ENCODE measurements at places on chromosomes 2 and 18. TPM values are rescaled to one million over a fixed set of nuclear protein-coding genes. Genes with fewer than 3 reads are reported as not detected.

The VWC2L gene
- polyA plus RNA-seq, result not detected

The UGT1A8 gene
- polyA plus RNA-seq, result not detected

The KIF5C gene
- 0.17 TPM for polyA plus RNA-seq

The TUBB8B gene
- not detected for polyA plus RNA-seq

The LDLRAD4 gene
- polyA plus RNA-seq, result not detected

The UGT1A5 gene
- polyA plus RNA-seq, result not detected

- no peaks in the 10 kb centered on the region for H3K36me3 ChIP-seq
- peak; percentile 94 for DNase-seq
- peaks cover 20% of the 10 kb centered on the region for H3K4me1 ChIP-seq
- H3K4me3 ChIP-seq, result no peak overlapping the region
- no peak overlapping the region for H3K27ac ChIP-seq
- H3K27me3 ChIP-seq, result no peaks in the 10 kb centered on the region
Measured at GRCh38 chr2:9805435-9806297, 37.6 kb upstream of the TAF1B start.

DNA sequence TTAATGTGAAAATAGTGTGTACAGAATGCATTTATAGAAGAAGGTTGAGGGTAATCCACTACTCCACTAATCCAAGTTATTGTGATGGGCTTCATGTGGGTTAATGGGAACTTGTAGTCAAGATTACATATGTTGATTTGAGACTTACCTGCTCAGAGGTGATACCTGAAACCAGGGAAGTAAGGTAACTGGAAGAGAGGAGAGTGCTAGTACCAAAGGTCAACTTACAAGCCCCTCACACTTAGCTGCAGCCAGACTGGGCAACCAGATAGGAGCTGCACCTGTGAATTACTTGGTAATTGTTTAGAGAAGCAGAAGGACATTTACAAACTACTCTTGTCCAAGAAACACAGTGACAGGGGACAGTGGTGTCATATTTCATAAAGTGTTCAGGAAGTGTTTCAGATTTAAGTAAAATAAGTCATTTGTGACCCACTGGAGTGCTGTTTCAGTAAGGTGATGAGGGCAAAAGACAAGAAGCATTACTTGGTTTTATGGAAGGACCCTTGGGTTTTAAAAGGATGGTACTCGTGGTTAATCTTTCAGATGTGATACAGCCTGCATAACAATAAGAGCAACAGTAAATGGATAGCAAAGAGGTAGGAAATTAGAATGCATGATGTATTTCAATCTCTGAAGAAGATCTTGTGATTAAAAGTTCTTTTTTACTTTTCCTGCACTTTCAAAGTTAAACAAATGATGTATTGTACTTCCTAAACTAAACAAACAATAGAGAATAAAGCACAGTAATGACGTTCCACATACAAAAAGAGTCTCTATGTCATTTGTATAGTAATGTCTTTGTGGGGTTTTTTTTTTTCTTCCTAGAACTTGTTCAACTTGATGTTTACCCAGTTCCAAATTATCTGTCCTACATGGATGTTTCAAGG lies 189.3 kb downstream of the PHLPP1 start:
- no peaks in the 10 kb centered on the region for H3K27me3 ChIP-seq
- H3K4me3 ChIP-seq, result no peak overlapping the region
- H3K27ac ChIP-seq, result no peak overlapping the region
- no peaks in the 10 kb centered on the region for H3K4me1 ChIP-seq
- no peaks in the 10 kb centered on the region for H3K36me3 ChIP-seq

- no peaks in the 10 kb centered on the region for H3K27me3 ChIP-seq
- H3K4me1 ChIP-seq, result no peaks in the 10 kb centered on the region
- no peak overlapping the region for H3K4me3 ChIP-seq
- no peaks in the 10 kb centered on the region for H3K36me3 ChIP-seq
- peak; percentile 51 for DNase-seq
- H3K27ac ChIP-seq, result no peak overlapping the region
Measured at GRCh38 chr2:71756280-71756906, 303.0 kb downstream of the DYSF start.

- no peaks in the 10 kb centered on the region for H3K27me3 ChIP-seq
- DNase-seq, result peak; percentile 24
- H3K27ac ChIP-seq, result no peak overlapping the region
- H3K36me3 ChIP-seq, result peaks cover 14% of the 10 kb centered on the region
- H3K4me3 ChIP-seq, result no peak overlapping the region
Measured at GRCh38 chr2:38740851-38741731, 10.1 kb downstream of the SRSF7 start.

- peak; percentile 39 for DNase-seq
- no peaks in the 10 kb centered on the region for H3K4me1 ChIP-seq
- H3K36me3 ChIP-seq, result no peaks in the 10 kb centered on the region
- H3K4me3 ChIP-seq, result no peak overlapping the region
- H3K27me3 ChIP-seq, result no peaks in the 10 kb centered on the region
Measured at GRCh38 chr18:9661564-9661963, 46.5 kb upstream of the RAB31 start.

- DNase-seq, result peak; percentile 56
- H3K27ac ChIP-seq, result no peak overlapping the region
- no peaks in the 10 kb centered on the region for H3K36me3 ChIP-seq
- H3K4me3 ChIP-seq, result no peak overlapping the region
- H3K4me1 ChIP-seq, result peaks cover 22% of the 10 kb centered on the region
Measured at GRCh38 chr18:58216071-58216481, 172.1 kb downstream of the NEDD4L start.

Data from fibroblast of lung (primary cell).